RCC 7860 (cell line): ENCODE measurements at places on chromosomes 6 and 20.

- no peak for DNase-seq
Measured at GRCh38 chr6:140039364-140039763, 664.9 kb upstream of the CITED2 start.

DNA sequence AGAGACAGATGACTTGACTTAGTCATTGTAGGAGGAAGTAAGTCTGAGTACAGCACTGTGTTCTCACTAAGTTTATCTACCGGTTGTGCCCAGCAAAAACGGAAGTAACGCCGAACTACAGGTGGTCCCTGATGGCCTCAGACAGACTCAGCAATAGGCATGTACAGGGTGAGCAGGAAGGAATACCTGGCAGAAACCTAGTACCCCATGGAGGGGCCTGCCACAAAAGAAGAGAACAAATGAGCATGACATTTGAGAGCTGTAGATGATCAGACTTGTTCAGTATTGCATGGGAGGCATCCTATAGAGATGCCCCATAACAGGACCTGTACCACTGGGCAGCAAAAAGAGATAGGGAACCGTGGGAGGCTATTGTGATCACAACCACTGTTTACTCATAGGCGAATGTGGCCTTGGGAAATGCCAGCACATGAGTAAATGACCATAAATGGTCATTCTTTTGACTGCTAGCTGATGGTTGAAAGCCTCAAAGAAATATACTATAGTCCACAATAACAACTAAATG lies 106.4 kb upstream of the TAB2 start:
- DNase-seq, result no peak

DNA sequence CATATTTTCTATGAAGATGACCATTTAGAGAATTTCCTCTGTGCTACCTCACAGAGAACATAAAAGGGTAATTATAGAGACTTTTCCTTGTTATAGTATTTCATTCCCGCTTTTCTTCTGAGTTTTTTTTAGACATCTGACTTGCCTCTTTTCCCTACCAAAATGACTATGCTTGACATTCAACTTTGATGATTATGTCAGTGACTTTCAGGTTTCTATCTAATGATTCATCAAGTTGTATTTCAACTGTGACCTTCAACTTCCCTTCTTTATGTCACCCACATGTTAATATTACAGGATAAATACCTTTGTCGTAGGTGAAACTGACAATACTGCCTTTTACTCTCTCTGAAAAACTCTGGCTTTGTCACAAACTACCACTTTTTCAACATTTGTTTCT lies 95.3 kb downstream of the MLIP start:
- peak; percentile 56 for DNase-seq

DNA sequence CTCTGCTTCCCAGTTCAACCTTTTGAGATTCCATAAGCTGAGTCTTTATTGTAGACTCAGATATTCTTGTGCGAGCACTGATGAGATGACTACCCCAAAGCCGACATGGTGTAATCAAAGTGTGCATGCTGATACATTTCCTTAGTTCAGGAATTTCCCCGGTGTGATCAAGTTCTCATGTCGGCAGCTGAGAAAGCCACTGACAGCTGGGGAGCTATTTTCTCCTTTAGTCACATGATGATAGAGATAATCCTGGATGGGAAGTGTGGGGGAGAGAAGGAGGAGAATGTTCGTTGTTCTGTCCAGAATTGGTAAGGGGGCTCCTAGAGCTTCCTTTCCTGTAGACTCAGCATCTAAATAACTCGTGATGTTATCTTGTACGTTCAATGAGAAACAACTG lies 7.7 kb upstream of the CAP2 start:
- DNase-seq, result peak; percentile 6

GRCh38 chr20:44470327-44470726 lies 5.3 kb upstream of the TTPAL start:
- DNase-seq, result no peak

GRCh38 chr6:81552644-81553043 lies 199.8 kb downstream of the TENT5A start:
- DNase-seq, result no peak

DNA sequence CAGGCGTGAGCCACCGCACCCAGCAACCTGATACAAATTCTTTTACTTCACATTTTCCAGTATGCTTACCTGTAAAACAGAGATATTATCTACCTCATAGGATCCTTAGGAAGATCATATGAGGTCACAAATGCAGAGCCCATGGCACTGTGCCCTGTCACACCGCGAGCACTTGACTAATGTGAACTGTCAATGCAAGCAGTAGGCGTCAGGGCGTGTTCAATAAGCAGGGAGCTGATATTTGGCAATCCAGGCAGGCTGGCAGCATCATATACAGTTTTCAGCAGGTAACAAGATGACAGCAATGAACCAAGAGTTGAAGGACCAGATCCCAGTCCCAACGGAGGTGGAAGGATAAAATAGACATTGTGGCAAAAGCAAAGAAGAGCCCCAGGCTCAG lies 14.6 kb upstream of the ARID1B start:
- no peak for DNase-seq
